ENCODE measurements at places on chromosomes 11 and 22.

GRCh38 chr11:1370186-1371025 is 19.3 kb upstream of the BRSK2 start:
- no peak overlapping the region for H3K4me3 ChIP-seq
- peaks cover 6% of the 10 kb centered on the region for H3K4me1 ChIP-seq
- no peak for DNase-seq
- H3K27me3 ChIP-seq = no peaks in the 10 kb centered on the region
- H3K36me3 ChIP-seq = no peaks in the 10 kb centered on the region

- H3K36me3 ChIP-seq = no peaks in the 10 kb centered on the region
- H3K27me3 ChIP-seq = no peaks in the 10 kb centered on the region
- no peaks in the 10 kb centered on the region for H3K4me1 ChIP-seq
These were observed 1310.3 kb downstream of the BRD1 start for GRCh38 chr22:48517039-48518030.

- DNase-seq = no peak
- no peaks in the 10 kb centered on the region for H3K4me1 ChIP-seq
- peaks cover 43% of the 10 kb centered on the region for H3K27me3 ChIP-seq
- H3K27ac ChIP-seq = no peak overlapping the region
- no peaks in the 10 kb centered on the region for H3K36me3 ChIP-seq
These were observed 106.3 kb downstream of the KCNQ1 start for GRCh38 chr11:2551131-2551530.

DNA sequence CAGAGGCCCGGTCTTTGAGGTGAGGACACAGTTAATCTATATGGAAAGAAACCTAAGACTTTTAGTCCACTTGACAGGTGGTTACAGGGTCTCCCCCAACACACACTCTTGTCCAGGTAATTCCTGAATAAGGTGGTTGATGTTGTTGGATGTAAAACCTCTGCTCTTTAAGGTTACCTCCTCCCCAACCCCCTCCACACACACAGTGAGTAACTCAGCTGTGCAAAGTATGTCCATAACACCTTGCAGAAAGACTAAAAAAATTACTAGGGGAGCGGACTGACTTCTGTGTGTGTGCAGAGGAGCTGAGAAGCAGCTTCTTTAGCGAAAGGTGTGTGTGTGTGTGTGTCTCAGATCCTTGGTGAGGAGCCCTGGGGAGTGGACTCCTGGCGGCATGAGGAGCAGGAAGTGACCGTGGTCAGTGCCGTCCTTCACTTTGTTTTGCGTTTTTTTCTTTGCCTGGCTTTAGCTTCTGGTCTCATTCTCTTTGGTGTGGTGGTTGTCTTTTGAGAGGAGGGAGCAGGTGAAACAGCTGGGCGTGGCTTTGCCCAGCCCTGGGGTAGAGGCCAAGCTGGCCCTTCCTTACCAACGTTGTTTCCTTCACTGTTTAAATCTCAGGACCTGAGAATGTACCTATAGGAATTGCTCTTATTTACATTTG is 1.7 kb downstream of the ZBED4 start:
- peak; percentile 33 for DNase-seq
- peaks cover 6% of the 10 kb centered on the region for H3K4me1 ChIP-seq
- H3K36me3 ChIP-seq = peaks cover 5% of the 10 kb centered on the region
- no peak overlapping the region for H3K27ac ChIP-seq
- peak overlapping the region; percentile 78 for H3K4me3 ChIP-seq

- no peak for DNase-seq
- no peaks in the 10 kb centered on the region for H3K36me3 ChIP-seq
- H3K27me3 ChIP-seq = peaks cover 77% of the 10 kb centered on the region
- H3K4me1 ChIP-seq = no peaks in the 10 kb centered on the region
These were observed 2.8 kb downstream of the NRXN2 start for GRCh38 chr11:64720167-64720566.

GRCh38 chr11:2837096-2837601 is 48.4 kb downstream of the CDKN1C start:
- H3K4me1 ChIP-seq = peaks cover 2% of the 10 kb centered on the region
- no peak overlapping the region for H3K27ac ChIP-seq
- H3K4me3 ChIP-seq = no peak overlapping the region

DNA sequence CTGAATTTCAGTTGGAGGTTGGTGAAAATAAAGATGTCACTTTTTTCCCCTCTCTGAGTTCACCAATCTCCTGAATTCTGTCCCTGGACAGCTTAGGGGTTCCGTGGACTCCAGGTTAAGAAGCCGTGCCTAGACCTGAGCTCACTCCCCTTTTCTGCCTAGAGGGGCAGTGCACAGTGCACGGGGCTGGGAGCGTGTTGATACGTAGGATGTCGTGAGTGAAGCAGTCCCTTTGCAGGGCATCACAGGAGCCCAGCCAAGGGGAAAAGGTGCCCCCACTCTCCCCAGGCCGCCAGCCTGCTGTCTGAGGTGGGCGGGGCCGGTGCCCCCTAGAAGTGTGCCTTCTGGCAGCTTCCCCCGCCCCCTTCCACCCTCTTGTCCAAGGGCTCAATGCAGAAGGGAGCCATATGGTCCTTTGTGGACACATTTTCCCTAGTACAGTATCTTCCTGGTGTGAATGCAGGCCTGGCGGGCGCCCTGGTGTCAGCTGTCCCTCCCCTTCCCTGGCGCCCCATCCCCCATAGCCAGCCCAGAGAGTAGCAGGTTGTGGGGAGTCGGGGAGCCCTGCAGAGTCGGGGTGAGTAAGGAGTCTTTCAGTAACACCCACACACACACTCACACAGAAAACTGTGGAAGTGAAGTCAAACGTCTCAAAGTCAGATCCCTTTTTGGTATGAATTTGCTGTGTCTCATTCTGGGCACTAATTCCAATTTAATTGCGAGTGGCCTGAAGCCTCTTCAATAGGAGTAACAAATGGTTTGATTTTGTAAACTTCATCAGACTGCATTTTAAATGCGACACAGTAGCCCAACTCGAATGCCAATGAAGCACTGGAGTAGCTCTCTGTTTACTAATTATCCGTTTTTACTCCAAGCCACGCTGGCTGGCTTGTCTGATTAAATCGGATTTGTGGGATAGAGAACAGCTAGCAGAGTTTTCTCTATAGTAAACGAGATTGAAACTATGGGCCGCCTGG is 67.5 kb upstream of the NNMT start:
- no peaks in the 10 kb centered on the region for H3K4me1 ChIP-seq
- no peak overlapping the region for H3K4me3 ChIP-seq
- no peak overlapping the region for H3K27ac ChIP-seq
- H3K27me3 ChIP-seq = peaks cover 44% of the 10 kb centered on the region
- H3K36me3 ChIP-seq = no peaks in the 10 kb centered on the region

GRCh38 chr22:17924735-17925364 is 99.5 kb downstream of the MICAL3 start:
- H3K4me3 ChIP-seq = no peak overlapping the region
- no peak overlapping the region for H3K27ac ChIP-seq
- DNase-seq = no peak
- peaks cover 30% of the 10 kb centered on the region for H3K4me1 ChIP-seq
- H3K27me3 ChIP-seq = no peaks in the 10 kb centered on the region
- H3K36me3 ChIP-seq = no peaks in the 10 kb centered on the region

- no peaks in the 10 kb centered on the region for H3K27me3 ChIP-seq
- peak; percentile 44 for DNase-seq
- peaks cover 44% of the 10 kb centered on the region for H3K36me3 ChIP-seq
- no peak overlapping the region for H3K27ac ChIP-seq
These were observed 34.8 kb upstream of the CARS1 start for GRCh38 chr11:3091846-3092602.

Measured in IMR-90 (cell line).